ENCODE measurements at places on chromosomes 3 and 15.

- peak; percentile 28 for DNase-seq
Measured at GRCh38 chr3:101571028-101571895, 2.7 kb upstream of the PCNP start.

DNA sequence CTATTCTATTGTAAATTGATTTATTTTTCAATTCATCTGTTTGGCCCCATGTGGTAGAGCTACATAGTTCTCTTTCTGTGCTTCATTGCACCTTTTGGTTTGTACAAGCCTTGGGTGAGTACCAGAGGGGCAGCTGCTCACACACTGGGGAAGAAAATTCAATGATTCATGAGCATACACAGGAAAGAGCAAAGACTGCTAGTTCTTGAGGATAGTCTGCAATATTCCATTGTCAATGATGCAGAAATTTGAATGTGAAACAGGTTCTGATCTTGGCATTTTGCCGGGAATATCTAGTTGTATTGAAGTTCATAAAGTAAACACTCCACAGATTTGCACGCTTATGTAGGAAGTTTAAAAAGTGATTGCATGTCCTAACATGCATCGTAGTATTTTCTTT lies 304.6 kb downstream of the NAALADL2 start:
- no peak for DNase-seq

DNA sequence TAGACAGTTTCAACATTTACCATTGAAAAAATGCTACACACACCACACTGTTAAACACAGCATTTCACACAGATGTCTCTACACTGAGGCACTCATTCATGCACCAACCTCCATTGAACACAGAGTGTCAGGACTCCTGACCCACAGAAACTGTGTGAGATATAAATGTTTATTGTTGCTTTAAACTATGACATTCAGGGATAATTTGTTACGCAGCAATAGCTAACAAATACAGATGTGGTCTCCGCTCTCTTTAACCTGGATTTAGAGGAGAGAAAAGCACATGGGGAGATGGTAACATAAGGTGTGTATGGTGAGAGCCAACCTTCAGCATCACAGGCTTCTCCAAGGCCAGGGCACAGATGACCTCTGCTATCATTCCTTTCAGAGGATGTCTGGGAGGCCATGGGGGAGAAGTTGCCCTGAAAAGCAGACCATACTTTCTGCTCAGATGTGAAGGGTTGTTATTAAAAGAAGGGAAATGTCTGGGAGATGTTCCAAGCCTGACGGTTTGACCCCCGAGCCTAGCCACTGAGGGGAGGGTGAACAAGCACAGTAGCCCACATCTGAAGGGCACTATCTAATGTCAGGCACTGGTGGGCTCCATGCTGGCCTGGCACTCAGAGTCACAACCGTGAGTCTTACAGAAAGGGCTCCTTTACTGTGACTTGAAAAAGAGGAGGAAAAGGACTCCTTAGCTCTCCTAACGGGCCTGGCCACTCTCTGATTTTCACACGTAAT lies 284.5 kb upstream of the TLE3 start:
- DNase-seq: no peak

- DNase-seq: no peak
Measured at GRCh38 chr3:194661946-194662345, 10.0 kb downstream of the LSG1 start.

DNA sequence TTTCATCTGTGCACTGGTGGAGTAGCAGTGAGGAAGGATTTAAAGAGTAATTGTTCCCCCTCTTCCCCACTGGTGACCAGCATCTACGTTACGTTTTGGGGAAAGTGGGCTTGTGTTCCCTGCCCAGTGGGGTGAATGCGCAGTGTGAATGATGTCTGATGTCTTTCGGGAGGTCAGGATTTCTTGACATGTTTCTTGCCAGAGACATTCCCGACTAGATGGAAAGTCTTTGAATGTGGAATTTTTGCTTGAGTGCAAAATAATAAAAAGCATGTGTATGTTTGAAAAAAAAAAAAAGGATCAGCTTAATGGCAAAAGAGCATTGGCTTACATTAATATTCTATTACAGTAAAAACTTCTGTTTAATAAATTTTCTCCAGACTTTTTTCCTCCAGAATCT lies 632.2 kb downstream of the FOXP1 start:
- DNase-seq: no peak

DNA sequence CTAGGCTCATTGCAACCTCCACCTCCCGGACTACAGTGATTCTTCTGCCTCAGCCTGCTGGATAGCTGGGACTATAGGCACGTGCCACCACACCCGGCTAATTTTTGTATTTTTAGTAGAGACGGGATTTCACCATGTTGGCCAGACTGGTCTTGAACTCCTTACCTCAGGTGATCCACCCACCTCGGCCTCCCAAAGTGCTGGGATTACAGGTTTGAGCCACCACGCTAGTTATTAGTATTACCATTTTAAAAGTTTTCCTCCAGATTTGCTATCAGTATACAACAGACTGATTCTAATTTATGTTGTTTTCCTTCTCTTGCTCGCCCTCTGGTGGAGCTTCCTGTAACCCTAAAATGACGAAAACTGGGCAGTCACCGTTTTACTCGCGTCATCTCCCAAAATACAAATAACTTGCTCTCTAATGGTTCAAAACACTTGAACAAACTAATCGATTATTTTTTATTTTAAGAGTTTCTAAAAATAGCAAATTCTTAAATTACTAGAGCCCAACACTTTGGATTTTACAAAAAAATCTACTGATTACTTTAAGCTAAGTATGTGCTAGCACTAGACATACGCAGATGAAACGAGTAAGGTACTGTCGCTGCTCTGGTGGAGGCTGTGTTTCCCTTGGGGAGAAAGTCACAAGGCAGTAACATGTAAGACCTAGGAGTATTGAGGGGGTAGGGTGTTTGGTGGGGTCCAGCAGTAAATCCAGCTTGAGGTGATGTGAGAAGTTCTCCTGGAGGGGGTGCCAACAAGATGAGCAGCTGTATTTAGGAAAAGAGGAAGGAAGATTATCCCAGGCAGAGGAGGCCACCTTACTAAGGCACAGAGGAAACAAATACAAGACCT lies 203.3 kb downstream of the MBNL1 start:
- peak; percentile 40 for DNase-seq

DNA sequence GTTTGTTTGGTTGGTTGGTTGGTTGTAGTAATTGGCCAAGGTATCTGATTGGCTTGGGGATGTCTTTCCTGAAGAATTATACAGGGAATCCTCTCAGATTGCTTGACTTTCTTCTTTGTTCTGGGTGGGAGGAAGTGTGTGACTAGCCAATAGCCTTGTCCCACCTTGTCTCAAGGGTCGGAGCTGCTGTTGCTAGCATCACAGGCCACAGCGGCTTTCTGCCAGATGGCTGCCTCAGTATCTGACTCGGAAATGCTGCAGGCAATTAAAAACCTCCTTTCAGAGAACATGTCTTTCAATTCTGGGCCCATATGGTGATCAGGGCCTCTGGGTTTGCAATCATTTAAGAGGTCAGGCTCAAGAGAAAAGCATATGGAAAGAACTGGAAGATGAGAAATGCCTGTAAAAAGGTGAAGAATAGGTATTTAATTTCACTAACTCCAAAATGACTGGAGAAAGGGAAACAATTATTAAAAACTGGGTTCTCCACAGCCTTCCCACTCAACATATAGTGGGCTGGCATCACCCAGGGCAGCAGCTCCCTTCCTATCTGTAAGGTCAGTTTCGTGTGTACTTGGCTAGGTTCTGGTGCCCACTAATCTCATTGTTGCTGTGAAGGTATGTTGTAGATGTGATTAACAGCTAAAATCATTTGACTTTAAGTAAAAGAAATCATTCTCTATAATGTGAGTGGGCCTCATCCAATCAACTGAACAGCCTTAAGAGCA lies 32.4 kb downstream of the TGFBR2 start:
- no peak for DNase-seq

GRCh38 chr15:78103406-78104118 lies 11.2 kb downstream of the SH2D7 start:
- DNase-seq: no peak

GRCh38 chr3:37531066-37531720 lies 330.5 kb upstream of the CTDSPL start:
- no peak for DNase-seq

DNA sequence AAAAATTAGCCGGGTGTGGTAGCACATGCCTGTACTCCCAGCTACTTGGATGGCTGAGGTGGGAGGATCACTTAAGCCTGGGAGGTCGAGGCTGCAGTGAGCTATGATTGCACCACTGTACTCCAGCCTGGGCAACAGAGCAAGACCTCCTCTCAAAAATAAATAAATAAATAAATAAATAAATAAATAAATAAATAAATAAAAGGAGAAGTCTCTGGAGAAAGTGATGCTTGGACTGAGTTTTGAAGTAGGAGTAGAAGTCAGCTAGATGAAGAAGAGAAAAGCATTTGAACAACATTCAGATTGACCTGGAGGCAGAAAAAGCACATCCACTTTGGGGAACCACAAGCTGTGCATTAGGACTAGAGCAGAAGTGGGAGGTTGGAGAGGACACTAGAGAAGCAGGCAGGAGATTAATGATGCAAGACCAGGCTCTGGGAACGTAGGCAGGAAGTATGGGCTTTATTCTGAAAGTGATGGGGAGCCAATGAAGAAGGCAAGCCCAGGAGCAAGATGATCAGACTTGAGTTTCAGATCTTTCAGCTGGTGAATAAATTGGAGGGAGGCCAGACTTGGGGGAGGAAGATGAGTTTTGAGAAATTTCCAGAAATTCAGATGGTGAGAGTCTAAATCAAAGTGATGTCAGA lies 48.7 kb downstream of the KLHL6 start:
- DNase-seq: no peak

DNA sequence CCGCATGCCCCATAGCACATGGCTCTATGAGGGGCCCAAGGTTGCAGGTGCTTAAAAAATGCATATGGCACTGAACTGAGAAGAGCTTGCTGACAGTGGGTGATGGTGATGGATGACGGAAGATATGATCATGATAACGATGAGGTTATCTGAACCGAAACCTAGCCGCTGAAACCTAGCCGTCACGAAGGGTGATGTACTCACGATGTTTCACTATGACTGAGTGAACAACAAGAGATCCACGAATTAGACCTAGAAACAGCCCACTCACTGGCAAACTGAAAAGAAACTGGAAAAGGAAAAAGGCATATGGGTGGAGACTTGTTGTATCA lies 57.6 kb upstream of the BCL6 start:
- no peak for DNase-seq

DNA sequence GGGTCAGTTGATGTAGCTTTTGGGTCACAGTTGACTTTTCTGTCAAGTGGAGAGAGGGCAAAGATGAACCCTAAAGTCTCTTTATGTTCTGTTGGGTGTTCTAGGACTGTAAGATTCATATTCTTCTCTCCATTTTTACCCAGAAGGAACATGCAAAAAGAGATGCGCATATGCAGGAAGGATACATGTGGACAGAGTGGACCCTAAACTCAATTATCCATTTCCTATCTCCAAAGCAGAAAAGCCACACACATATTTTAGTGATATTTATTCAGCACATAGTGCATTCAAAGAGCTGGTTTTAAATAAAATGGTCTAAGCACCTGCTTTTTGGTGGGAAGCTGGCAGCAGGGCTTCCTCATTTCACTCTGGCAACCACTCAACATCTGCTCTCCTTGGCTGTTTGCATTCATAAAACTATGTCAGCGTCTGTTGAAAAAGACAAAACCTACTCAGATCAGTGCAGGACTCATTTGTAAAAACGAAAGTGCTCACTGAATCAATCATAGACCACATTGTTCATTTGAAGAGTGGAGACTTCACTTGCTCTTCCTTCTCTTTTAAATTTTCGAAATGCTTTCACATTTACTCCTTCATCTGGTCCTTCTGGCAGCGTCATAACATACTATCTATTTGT lies 96.6 kb downstream of the SEMA6D start:
- DNase-seq: no peak

DNA sequence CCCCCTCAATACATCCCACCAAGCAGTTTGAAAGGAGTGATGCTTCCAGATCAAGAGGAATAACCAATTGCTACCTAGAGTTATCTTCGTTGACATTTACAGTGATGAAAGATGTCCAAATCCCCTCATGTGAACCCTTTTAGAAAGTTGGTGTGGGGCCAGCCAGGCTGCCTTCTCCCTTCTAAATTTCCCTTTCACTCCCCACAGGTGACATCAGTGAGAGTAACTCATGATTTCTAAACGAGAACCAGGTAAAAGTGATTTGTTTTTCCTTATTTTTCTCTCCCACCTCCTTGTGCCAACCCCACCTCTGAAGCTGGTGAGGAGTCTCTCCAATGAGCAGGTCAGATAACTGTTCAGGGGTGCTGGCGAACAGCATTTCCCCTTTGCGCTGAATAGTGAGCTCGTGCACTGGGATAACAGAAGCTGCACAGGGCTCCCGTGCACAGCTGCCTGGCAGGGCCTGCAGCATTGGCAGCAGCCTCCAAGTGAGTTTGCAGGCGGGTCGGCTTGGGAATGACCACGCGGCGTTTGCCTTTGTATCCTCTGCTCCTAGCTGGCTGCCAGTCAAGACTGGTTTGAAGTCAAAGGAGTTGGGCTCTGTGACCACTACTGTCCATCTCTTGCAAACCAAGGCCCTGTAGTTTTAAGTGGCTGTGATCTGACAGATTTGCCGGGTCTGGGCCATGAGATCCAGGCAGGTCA lies 70.2 kb upstream of the CORO2B start:
- no peak for DNase-seq

- DNase-seq: no peak
Measured at GRCh38 chr3:136885357-136886213, 23.6 kb downstream of the NCK1 start.

DNA sequence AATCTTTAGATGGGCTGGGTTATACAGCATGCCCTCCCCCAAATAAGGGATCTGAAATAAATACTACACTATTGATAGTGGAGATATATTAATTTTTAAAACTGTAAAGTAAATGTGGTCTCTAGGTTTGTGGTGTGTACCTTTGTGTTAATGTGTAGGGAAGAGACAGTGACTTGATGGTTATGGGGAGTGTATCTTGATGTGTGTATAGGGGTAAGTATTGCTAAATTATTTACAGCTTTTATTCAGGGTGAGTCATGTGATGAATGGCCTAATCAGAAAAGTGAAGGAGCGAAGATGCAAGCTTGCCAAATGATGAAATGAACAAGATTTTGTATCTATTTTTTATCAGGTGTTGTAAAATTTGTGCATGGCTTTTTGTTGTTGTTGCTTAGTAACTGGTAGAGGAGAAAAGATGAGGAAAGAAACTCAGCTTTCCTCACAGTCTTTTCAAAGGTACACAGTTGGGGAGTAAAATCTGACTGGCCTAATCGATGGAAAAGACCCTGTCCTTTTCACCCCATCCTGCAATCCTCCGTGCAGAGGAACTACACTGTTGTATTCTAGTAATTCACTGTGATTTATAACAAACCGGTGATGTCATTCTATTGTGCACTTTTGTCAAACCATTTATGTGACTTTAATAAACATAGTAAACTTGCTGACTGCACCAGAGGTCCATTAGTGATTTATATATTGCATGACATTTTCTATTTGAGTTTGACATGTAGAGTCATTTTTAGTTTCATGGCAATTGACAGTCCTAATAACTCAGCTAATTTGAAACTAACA lies 17.7 kb downstream of the FEM1B start:
- DNase-seq: no peak

DNA sequence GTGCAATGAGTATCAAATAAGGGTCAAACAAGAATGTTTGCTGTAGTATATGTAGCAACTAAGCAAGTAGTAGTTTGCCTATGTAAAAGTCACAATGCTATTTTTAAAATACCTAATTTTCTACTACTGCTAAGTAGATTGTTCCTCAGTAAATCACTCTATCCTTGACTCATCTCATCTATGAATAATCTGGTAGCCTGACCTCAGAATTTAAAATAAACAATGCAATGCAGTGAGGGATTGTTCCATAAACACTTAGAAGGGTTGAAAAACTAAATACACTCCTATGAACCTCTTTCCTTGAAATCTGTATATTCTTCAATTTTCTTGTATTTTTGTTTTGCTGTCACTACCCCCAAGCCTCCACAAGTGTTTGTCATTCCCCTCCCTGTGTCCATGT lies 253.3 kb downstream of the TBC1D5 start:
- no peak for DNase-seq

Measured in SW480 (cell line).